ENCODE measurements at places on chromosomes 3 and 15.

GRCh38 chr3:184805351-184806038 lies 6.5 kb upstream of the VPS8 start:
- peak; percentile 96 for DNase-seq

- no peak for DNase-seq
Observed at GRCh38 chr3:4139462-4140140, 163.6 kb upstream of the SETMAR start.

DNA sequence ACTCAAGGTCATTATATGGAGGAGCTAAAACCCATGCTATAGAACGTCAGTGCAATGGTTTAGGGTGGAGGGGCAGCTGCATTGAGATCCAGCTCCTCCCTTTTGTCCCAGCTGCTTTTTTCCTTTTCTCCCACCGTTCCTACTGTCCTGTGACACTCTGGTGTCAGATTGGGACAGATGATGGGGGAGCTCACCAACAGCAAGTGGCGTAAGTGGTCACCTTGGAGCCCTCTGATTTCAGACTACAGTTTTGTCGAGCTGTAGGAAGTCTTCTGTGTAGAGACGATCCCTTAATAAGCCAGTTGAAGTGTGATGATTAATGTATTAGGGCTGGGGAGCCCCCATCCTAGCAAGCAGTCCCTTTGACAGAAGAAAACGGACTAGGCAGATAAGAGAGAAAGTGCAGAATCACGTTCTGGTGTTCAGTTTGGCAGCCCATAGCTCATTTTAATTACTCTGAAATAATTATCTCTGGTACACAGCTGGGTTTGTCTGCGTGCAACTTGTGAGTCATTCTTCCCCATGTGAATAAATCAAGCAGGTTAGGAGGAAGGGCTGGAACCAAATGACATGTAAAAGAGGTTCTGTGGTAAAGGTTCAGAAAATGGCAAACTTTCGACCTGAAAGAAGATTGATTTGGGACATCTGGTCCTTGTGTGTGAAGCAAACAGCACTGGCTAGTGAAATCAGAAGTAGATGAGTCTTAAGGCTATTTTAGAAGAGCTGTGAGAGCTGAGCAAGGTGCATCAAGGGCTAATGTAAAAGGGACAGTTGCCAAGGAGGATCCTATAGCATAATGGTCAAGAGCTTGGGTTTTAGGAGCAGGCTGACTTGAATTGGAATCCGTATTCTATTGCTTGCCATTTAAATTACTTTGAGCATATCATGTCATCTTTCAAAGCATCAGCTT lies 241.4 kb downstream of the EDEM1 start:
- DNase-seq, result no peak

DNA sequence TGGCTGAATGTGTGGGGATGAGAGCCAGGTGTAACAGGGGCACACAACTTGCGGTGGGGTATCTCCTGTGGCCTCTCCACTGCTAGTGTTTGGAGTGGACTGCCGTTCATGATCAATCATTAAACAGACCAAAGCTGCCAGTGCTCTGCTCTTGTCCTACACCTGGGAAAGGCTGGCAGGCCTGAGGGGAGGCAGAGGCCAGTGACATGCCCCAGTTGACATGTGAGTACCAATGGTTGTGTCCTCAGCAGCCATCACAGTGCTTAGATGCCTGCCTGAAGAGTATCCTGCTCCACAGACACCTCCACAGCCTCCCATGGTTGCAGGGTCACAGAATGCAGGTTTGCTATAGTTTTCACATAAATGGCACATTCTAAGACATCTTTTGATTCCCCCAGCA lies 348.4 kb downstream of the EPHB1 start:
- DNase-seq, result no peak

DNA sequence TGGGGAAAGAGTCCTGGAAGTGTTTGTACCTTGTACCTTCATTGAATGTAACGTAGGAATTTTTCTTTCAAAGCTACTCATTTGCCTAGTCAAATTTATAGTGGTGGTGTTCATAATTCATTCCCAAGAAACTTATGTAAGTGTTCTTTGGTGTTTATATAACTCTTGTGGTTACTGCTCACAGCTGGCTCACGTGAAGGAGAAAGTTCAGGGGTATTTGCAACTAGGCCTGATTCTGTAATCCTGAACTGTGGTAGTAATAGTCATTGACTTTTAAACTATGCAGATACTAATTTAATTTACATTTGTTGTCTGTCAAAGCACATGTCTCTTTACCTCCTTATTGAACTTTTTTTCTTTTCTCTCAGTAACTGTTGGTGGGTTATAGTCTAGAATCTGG lies 50.5 kb upstream of the TEX264 start:
- no peak for DNase-seq

DNA sequence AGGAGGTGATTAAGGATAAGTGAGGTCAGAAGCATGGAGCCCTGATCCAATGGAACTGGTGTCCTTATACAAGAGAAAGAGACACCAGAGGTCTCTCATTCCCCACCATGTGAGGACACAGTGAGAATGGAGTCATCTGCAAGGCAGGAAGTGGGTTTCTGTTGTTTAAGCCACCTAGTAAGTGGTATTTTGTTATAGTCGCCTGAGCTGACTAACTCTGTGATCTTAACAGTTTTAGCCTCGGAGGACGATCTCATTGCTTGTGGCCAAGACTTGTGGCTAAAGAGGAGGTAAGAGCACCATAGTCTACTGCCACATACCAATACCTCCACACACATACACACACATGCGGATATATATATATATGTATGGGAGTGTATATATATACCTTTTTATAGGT lies 73.8 kb downstream of the MCTP2 start:
- DNase-seq, result no peak

GRCh38 chr3:157059661-157060060 lies 100.3 kb downstream of the CCNL1 start:
- no peak for DNase-seq
